ENCODE measurements at places on chromosomes 11 and 22.

DNA sequence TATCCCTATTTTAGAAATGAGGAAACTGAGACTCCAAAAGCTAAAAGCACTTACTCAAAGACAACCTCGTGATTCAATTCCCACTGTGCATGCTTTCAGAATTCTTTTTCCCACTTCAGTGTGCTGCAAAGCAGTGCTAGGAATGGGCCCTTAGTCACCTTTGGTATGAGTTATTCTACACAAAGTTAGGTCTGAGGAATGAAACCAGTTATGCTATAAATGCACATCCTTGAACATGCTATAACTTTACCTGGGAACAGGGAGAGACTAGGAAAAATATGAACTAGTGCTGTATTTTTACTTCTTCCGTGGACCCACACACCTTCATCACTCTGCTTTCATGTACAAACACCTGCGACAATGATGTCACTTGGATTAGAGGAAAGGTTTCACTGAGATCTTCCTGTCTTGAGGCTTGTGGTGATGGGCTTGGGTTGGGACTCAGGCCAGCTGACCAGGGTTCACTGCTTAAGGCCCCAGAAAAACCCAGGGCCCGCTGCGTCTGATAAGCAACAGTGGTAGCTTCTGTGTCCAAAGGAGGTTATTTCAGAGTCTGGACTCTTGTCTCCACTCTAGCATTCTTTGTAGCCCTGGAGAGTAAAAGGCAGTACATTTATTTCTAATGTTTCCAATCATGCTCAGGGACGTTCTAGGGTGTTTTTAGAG is 81.6 kb downstream of the ZC3H12C start:
- DNase-seq: no peak

DNA sequence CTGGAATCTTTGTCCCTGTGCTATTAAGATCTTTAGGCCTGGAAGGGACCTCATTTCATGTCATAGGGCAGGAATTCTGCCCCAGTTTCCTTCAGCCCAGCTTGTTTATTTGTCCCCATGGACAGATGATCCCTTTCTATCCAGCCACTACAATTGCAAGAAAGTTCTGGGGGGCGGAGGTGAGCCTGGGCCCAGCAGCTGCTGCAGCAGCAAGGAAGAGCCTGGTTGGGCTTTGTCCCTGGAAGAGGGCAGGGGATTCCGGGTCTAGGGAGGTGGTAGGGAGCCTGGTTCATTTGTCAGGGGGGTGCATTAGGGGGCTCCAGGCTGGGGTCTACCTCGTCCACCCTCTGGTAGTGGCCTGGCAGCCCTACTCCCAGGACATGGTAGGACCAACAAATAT is 16.4 kb upstream of the CACNA1I start:
- DNase-seq: no peak

GRCh38 chr22:33722816-33723215 is 197.5 kb downstream of the LARGE1 start:
- DNase-seq: no peak

DNA sequence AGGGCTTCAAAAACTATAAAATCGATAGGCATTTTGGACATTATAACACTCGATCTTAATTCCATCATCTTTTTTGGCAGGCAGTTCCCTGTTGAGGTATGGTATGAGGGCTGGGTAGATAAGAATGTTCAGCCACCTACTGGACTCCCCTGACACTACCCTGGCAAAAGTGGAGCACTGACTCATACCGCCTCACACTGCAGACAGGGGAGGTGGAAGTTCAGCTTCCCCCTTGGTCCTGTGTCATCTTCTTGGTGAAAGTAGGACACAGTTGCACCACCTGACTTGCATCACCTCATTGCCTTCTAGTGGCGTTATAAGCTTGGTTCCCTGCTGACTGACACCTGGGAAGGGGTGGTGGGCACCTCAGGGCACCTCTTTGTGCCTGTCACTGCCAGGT is 30.4 kb downstream of the PAAF1 start:
- DNase-seq: peak; percentile 1

GRCh38 chr22:30041475-30041874 is 38.8 kb upstream of the HORMAD2 start:
- no peak for DNase-seq
